ENCODE measurements at places on chromosomes 6 and 20. TPM values are rescaled to one million over a fixed set of nuclear protein-coding genes. Genes with fewer than 3 reads are reported as not detected.

- DNase-seq, result no peak
Observed at GRCh38 chr20:38165966-38166702, 1.1 kb upstream of the TGM2 start.

PTP4A1 gene
- total RNA-seq, result 22.3 TPM

CALHM4 gene
- total RNA-seq, result not detected

- DNase-seq, result peak; percentile 21
Observed at GRCh38 chr6:53734473-53735299, 60.1 kb upstream of the LRRC1 start.

DNA sequence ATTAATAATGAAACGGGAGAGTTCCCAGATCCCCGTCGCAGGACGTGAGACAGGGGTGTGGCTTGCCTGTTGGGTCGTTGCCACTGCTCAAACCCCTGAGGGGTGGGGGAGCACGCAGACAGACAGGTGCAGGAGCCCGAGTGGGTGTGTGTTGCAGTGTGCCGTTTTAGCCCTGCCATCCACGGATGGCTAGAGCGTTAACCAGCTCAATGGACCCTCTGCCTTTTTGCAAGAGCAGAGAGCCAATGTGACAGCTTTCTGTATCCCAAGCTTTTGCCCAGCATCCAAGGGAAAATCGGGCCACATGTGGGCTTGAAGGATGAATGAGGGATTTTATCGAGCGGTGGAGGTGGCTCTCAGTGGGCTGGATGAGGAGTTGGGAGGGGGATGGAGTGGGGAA, 237.9 kb downstream of the TSHZ2 start:
- no peak for DNase-seq

GRCh38 chr6:14476793-14477531, 359.4 kb downstream of the CD83 start:
- peak; percentile 33 for DNase-seq

CALHM6 gene
- total RNA-seq, result 1.7 TPM

GRCh38 chr6:44856479-44856878, 469.0 kb downstream of the CDC5L start:
- DNase-seq, result no peak

GRCh38 chr20:59127839-59128238, 35.8 kb upstream of the ZNF831 start:
- no peak for DNase-seq

- DNase-seq, result no peak
Observed at GRCh38 chr6:142420802-142421201, 119.0 kb downstream of the ADGRG6 start.

DNA sequence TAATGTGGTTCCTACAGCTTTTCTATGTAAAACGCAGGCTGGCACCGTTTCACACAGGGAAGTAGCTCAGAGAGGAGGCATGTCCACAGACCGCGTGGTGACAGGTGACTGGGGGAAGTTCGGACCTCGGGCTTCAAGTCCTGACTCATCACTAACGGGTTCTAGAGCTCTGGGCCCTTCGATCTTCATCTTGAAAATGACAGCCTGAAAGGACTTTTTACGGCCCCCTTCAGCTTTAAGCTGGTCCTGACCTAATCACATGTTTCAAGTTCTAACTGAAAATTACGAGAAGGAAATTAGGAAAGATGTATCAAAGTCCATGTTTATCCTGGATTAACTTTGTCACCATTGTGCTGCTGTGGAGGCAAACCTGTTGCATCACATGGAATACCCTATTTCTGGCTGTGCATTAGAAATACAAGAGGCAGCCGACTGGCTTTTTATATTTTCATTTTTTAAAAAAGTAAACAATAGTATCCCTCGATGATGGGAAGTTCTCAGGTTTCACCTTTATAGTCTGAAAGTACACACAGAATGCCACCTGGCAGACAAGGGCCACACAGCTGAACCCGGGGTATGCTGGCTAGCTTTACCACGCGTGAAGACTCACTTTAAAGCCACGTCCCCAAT, 2.0 kb downstream of the MAN1A1 start:
- peak; percentile 21 for DNase-seq

DNA sequence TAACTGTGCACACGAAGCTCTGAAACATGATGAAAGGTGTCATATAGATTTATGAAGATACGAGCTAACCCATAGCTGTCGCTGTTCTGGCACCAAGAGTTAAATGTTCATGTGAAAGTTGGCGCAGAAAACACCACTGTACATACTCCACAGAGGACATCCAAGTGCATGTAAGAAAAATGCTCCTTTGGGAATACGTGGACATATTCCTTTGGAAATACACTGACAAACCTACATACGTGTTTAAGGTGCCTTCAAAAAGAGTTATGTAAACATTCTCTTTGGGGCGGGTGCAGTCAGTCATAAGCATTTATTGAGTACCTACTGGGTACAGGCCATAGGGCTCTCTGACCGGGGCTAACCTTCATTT, 723 bp upstream of the ARID1B start:
- no peak for DNase-seq

ERVFRD-1 gene
- total RNA-seq, result not detected

DNA sequence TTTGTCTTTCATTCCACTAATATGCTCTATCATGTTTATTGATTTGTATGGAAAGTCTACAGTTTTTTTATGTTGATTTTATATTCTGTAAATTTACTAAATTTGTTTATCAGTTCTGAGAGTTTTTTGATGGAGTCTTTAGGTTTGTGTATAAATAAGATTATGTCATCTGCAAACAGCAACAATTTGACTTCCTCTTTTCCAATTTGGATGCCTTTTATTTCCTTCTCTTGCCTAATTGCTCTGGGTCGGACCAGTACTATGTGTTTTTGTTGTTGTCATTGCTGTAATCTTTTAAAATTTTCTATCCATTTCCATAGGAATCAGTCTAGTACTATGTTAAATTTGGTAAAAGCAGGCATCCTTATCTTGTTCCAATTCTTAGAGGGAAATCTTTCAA, 31.5 kb upstream of the POLR1H start:
- DNase-seq, result no peak

- peak; percentile 79 for DNase-seq
Observed at GRCh38 chr6:28838634-28839442, 84.9 kb downstream of the TRIM27 start.

Data from left ventricle myocardium inferior (tissue), 1 donor.